ENCODE measurements at places on chromosomes 7 and 10.

- no peak for DNase-seq
Observed at GRCh38 chr7:25215694-25216335, 12.5 kb downstream of the NPVF start.

- no peak for DNase-seq
Observed at GRCh38 chr7:10238641-10239040, 735.0 kb upstream of the PHF14 start.

- DNase-seq = no peak
Observed at GRCh38 chr10:66362522-66362921, 563.3 kb upstream of the LRRTM3 start.

GRCh38 chr10:1356349-1356748, 300.2 kb downstream of the WDR37 start:
- no peak for DNase-seq

DNA sequence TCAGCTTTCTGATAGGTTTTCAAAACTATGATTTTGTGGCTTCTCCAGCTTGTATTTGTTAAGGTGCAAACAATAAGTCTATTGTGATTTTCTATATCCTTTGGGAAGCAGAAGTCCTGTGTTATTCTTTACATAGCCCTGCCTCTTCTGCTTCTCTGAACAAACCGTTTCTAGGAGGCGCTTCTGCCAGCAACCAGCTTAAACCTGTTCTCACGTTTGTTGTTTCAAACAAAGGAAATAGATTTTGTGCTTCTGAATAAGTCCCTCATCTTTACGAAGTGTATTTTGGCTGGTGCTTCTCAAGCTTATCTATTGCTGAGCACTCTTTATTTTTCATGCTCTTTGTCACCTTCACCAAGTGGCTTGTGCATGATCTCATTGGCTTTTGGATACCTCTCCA, 61.0 kb downstream of the VTI1A start:
- DNase-seq = no peak

- DNase-seq = no peak
Observed at GRCh38 chr7:69510114-69510513, 88.2 kb upstream of the AUTS2 start.

DNA sequence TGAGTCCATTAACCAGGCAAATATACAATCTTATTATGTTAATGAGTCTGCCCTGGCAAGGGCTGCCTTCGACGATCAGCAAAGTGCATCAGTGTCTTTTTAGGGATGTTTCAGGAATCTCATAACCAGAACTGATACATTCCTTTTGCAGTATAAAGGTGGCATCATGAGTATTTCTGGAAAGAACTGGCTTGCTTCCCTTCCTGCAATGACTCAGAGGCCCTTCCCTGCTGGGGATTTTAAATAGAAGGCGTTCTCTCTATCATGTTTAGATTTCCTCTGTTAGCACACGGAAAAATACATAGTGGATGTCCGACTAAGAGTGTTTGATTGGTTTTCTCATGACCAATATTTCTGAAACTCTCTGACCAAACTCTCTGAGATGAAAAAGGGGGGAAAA, 1.8 kb downstream of the NPS start:
- DNase-seq = no peak

- no peak for DNase-seq
Observed at GRCh38 chr10:88949912-88950837, 2.4 kb downstream of the ACTA2 start.

- no peak for DNase-seq
Observed at GRCh38 chr7:155998328-155998691, 186.0 kb upstream of the SHH start.

DNA sequence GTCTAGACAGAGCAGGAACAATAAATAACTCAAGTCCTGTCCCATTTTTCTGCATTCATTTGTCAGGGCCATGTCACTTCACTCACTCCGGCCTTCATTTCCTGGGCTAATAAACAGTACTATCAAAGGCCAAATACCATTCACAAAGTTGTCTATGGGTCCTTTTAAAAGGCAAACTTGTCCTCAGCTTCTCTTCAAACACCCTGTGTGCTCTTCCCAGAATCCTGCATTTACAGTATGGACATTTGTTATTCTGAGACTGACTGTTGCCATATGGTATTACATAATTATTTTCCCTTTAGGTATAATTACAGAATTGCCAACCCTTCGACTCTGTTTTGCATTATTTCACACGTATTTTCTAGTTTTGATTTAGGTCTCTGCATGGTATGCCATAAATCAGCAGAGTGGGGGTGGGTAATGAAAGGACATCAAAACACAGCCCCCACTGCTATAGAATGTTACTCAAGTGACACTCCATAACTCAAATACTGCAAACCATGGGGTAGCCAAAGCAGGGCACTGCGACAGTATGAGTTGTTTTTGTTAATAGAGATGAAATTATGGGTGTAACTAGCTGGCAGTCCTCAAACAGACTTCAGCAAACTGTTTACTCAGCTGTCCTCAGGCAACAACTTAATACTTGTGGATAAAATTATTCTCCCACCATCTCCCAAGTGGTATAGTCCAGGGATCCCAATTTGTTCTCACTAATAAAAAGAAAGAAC, 183.7 kb downstream of the TRIL start:
- no peak for DNase-seq

- no peak for DNase-seq
Observed at GRCh38 chr7:151859111-151859947, 17.6 kb downstream of the PRKAG2 start.

DNA sequence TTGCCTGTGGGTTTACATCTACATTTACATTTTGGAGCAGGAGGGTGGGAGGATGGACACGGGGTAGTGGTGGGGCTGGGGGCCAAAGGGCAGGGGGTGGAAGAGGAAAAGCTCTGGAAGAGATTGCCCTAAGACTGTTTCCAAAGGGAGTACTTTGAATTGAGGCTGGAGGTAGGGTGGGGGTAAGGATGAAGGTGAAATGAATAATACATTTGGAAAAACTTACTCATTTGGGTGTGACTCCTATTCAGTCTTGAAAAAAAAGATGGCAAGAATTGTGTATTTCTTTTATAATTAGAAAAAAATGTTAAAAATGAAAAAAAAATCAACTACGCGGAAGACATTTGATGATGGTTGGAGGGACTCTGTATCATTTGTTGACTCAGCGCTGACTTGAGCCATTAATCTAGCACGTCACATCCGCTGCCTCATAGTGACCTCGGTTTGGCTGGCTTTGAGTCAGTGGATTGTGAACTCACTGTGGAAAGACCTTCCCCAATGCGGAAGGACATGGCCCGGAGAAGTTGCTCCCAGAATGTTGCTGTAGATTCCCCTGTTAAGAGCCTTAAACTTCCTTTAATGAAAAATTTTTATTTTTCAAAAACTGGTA, 2.8 kb downstream of the FAM180A start:
- no peak for DNase-seq

- DNase-seq = no peak
Observed at GRCh38 chr10:124177180-124177518, 83.8 kb upstream of the CHST15 start.

DNA sequence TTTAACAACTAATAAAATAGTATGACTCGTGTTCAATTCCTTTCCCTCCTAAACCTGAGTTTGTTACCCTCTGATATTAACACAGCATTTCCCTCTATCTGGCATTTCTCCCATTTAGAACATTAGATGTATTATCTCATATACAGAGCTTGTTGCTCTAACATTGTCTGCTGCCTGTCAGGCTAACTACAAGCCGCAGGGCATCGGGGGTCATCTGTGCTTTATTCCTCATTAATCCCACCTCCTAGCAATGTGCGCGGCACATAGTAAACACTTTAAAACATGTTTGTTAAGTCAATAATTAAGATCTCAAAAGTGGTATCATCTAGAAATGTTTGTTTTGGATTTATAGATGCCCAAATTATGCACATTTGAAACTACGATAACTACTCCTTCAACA, 52.9 kb upstream of the NEBL start:
- no peak for DNase-seq

DNA sequence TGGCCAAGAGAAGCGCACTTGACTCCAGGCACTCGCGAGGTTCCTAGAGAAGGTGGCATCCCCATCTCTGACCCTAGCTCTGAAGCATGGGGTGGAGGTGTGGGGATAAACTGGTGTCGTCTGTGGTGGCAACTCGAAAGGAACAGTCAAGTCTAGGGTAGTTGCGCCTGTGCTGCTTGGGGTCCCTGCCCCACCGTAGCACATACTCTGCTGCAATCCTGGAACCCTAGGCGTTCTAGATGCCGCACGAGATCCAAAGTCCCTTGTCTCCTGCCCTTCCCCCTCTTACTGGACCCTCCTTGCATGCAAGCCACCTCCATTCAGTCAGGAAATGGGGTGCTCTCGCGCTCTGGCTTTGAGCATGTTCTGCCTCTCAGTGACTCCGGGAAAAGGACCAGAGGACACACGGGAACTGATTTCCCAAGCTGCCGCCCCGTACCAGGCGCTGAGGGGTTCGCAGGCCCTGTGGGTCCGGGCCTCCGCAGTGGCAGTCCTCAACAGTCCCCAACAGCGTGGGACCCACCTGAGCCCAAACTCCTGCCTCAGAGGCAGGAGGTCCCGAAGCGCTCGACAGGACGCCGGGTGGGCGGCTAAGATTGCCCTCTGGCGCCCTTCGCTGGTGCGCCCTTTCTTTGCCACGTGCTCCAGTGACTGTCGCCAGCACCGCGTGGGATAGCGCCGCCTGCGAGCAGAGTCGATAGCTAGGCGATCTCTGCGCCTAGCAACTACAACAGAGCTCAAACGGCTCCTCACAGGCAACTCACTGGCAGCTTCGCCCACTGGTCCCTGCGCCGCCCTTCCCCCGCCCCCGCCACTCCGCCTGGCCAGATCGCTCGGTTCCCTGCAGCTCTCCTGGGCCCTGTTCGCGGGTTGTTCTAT, 452.0 kb downstream of the REEP3 start:
- no peak for DNase-seq

DNA sequence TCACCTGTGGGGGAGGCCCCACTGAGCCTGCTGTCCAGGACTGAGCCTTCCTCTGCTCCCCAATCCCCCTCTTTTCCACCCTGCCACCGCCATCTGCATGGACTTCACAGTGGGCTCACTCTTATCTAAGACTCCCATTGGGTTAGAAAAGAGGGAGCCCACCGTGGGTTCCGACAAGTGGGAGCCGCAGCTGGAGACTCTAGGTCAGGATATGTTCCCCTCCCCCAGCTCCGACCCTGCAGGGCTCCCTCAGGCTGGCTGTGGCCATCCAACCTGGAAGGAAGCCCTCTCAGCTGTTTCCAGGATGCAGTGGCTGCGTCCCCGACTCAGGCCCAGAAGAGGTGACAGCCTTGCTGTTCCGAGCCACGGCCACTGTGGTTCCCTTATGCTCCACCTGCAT, 4.8 kb downstream of the WDR86 start:
- DNase-seq = no peak

- no peak for DNase-seq
Observed at GRCh38 chr10:52965938-52966401, 193.4 kb upstream of the MBL2 start.

- DNase-seq = no peak
Observed at GRCh38 chr10:71086439-71087080, 125.8 kb upstream of the UNC5B start.

- no peak for DNase-seq
Observed at GRCh38 chr10:612696-613095, 76.8 kb downstream of the DIP2C start.

GRCh38 chr10:14001298-14002040, 329.3 kb downstream of the FRMD4A start:
- DNase-seq = no peak

- no peak for DNase-seq
Observed at GRCh38 chr7:27213433-27214238, 13.7 kb upstream of the HOXA13 start.

DNA sequence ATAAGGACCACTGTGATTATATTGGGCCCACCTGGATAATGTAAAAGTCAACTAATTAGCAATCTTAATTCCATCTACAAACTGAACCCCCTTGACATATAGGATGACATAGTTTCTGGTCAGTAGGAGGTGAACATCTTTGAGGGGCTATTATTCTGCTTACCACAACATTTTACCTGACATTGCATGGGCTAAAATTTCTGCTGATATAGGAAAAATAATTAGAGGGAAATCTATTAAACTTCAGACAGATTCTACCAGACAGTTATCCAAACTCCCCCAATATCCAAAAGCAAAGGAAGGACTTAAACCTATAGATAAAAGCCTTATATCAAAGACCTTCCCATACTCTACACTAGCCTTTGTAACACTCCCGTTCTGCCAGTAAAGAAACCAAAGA, 443.6 kb downstream of the GRM8 start:
- DNase-seq = no peak

DNA sequence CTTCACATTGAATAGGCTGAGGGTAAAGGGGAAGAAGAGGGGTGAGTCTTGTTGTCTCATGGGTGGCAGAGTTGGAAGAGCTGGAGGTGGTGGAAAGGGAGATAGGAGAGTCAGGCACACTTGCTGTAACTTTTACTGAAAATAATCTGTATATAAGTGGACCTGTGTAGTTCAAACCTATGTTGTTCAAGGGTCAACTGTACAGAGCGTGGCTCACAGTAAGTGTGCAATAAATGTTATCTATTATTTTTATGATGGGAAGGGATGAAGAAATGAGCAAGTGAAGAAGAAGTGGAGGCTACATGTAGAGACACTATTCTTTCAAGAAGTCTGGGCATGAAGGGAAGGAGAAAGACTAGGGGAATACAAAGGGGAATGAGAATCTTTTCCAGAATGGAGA, 71.5 kb upstream of the FAM133B start:
- DNase-seq = no peak

GRCh38 chr10:3875842-3876235, 90.8 kb upstream of the KLF6 start:
- no peak for DNase-seq

All from T-helper 2 cell (primary cell).